SK-MEL-5 (cell line): ENCODE measurements at places on chromosomes 11 and 22.

DNA sequence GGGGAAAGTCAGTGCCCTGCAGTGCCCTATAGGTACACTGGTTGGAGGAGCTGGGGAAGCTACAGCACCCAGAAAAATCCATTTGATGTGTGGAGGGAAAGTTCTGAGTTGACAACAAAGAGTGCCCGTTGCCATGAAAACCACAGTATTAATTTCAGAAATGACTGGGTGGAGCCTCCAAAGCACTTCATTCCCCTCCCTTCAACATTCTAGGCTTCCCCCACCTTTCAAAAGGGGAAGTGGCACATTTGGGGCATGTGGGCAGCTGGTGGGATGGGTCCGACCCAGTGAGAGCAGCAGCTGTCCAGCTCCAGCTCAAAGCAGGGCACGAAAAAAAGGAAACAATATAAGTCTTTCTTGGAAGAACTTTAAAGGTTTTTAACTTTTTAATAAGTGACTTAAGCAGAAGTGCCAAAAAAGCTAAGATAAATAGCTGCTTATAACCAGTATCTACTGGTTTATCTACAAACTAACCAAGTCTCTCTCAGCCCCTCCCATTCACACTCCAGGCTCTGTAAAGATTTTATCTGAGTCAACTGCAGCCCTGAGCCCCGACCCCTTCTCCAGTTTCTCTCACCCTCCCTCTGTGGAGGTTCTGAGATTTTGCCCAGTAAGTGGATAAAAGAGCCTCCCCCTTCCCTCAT lies 9.0 kb upstream of the AHNAK start:
- no peak for DNase-seq

- no peak for DNase-seq
These were observed 93.2 kb downstream of the LRRC32 start for GRCh38 chr11:76577226-76577920.

DNA sequence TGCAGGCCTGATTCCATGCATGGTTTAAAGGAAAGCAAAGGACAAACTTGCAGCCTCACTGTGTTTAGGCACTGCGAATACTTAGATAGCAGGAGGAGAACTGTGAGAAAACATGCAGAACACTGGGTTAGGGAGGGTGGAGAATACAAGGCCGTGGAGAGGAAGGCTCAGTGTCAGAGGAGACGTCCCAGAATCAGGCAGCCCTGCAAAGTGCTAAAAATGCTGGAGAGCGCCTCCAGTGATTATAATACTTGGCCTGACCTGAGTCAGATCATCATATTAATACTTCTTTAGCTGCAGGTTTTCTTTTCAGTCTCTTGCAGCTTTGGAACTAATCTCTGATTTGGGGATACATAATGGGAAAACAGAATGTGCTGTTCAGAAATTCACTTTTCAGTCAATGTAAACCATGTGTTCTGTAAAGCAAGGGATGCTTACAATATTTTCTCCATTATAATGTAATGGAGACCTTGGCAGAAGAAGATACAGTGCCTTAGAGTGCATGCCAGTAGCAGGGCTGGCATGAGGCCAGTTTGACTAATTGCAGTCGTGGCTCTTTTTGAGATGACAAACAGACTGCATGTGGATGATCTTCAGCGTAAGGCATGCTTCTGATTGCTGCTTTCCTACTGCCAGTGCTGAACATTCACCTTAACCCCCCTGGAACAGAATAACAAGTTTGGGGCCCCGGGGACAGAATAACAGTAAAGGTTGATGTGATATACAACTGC lies 16.8 kb downstream of the EXT2 start:
- no peak for DNase-seq

- DNase-seq, result no peak
These were observed 81.9 kb downstream of the BDNF start for GRCh38 chr11:27618281-27618915.

GRCh38 chr11:14022251-14022650 lies 59.7 kb downstream of the SPON1 start:
- DNase-seq, result no peak

GRCh38 chr11:77371646-77372045 lies 70.2 kb upstream of the GDPD4 start:
- no peak for DNase-seq

DNA sequence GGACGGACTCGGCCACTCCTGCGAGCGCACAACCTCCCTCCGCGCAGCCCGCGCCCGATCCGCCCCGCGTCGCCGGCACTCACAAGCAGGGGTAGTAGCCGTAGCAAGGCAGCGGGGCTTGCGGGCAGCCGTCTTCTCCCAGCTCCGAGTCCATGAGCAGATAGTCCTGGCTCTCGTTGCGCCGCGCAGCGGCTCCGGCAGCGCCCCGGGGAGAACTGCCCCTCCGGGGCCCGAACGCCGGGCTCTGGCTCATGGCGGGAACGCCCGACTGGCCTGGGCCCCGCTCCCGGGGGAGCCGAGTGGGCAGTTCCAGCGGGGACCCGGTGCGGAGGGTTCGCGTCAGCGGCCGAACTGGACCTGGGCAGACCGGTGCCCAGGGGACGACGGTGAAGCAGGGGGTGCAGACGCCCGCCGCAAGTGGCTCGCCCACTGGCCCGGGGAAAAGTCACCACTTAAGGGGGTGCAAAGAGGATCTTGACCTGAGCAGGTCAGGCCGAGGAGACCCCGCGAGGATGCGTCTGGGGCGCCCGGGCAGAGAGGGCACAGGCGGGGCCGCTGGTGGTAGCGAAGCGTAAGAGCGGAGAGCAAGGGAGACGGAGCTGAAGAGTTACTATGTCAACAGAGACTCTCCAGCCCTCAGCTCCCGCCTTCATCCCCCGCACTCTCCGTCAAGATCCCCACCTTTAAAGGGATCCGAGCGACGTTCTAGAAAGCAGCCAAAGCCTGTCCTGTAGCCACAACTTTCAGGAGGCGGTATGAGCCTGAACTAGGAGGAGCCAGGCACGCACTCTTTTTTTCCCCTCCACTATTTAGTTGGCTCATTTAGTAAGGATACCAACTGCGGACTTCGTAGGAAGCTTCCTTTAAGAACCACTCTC lies at the start of gene TRPC6:
Gene TRPC6, minus strand, starts transcription at position 757 of the 878 bp plus-strand sequence. Its CDS starts 504 bp downstream, at position 253.
- no peak for DNase-seq

- peak; percentile 94 for DNase-seq
These were observed 15.3 kb upstream of the CTR9 start for GRCh38 chr11:10735481-10736475.

GRCh38 chr22:37896181-37896592 lies 9.9 kb upstream of the MICALL1 start:
- DNase-seq, result peak; percentile 30

DNA sequence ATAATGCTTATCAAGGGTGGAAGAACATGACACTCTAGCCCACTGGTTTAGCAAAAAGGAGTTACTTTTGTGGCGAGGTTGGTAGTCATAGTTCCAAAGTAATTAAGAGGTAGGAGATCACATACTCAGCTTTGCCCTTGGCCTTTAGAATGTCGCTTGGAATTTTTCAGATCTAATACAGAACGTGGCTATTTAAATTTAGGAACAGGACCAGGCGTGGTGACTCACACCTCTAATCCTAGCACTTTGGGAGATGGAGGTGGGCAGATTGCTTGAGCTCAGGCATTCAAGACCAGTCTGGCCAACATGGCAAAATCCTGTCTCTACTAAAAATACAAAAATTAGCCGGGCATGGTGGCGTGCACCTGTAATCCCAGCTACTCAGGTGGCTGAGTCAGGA lies 26.1 kb upstream of the ZNRF3 start:
- no peak for DNase-seq

DNA sequence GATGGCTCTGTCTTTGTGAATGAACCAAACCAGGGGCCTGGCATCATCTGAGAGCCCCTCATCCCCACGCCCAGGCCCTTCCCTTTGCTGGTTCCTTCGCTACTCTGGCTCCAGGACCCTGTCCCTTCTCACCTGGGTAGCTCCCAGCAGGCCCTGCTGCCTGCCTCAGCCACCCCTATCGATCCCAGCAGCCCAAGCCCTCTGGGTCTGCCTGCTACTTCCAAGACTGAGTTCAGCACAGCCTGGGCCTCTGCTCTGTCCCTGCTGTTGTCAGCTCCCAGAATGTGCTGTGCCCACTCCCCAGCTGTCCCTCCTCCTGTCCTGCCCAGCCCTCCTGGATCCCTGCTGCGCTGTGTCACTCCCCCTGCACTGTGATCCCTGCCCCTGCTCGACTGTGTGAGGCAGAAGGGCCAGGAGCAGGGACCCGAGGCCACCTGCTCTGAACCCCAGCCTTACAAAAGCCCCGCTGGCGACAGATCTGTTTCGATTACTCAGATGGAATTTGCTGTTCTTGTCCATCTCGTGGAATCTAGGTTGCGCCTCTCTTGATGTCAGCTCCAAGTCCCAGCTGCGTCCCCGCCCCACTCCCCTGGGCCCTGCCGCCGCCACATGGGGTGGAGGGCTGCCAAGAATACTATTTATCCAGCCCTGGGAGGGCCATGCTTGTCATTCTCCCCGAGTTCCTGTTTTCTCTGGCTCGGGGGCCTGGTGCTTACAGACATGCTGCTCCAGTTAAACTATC lies 13.0 kb downstream of the MRPL21 start:
- peak; percentile 48 for DNase-seq

GRCh38 chr22:36387709-36387958 lies 133 bp downstream of the MYH9 start:
- DNase-seq, result no peak

DNA sequence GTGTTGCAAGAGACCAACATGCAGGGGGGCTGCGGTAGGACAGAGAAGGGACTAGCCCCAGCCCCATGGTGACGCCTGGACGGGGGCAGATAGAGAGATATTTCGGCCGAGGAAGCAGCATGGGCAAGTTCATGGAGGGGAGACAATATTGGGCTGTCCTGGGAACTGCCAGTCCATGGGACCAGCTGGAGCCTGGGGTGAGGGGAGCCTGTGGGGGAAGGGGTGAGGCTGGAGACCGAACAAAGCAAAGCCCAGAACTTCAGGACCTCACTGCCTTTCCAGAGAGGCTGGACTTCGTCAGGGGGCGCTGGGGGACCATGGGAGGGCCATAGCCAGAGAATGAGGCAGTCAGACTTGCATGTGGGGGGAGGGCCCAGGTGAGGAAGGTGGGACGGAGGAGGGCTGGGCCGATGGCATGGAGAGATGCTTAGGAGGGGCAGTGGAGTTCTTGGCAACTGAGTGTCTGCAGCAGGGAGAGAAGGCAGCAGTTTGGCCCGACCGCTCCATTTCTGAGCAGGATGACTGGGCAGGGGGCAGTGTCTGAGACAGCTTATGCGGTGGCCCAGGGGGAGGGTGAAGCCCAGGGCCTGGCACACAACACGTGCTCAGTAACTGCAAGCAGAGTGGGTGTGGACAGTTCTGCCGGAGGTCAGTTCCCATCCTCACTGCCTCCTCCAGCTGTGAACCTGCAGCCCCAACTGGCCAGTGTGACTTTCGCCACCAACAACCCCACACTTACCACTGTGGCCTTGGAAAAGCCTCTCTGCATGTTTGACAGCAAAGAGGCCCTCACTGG lies 712 bp downstream of the UPK3A start:
- peak; percentile 22 for DNase-seq

- DNase-seq, result no peak
These were observed 32.2 kb downstream of the DIXDC1 start for GRCh38 chr11:111969344-111969743.

DNA sequence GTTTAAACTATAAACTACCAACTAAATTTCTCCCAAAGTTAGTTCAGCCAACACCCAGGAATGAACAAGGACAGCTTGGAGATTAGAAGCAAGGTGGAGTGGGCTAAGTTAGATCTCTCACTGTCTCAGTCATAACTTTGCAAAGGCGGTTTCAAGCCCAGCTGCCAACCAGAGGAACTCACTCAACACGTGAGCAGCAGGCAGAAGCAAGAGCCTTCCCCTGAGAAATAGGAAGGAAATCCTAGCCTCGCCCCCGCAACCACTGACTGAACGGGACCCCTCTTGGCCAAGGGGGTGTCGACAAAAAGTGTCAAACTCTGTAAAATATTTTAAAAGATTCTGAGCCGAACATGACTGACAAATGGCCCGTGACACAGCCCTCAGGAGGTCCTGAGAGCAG lies 4.4 kb upstream of the KRTAP5-9 start:
- DNase-seq, result no peak

DNA sequence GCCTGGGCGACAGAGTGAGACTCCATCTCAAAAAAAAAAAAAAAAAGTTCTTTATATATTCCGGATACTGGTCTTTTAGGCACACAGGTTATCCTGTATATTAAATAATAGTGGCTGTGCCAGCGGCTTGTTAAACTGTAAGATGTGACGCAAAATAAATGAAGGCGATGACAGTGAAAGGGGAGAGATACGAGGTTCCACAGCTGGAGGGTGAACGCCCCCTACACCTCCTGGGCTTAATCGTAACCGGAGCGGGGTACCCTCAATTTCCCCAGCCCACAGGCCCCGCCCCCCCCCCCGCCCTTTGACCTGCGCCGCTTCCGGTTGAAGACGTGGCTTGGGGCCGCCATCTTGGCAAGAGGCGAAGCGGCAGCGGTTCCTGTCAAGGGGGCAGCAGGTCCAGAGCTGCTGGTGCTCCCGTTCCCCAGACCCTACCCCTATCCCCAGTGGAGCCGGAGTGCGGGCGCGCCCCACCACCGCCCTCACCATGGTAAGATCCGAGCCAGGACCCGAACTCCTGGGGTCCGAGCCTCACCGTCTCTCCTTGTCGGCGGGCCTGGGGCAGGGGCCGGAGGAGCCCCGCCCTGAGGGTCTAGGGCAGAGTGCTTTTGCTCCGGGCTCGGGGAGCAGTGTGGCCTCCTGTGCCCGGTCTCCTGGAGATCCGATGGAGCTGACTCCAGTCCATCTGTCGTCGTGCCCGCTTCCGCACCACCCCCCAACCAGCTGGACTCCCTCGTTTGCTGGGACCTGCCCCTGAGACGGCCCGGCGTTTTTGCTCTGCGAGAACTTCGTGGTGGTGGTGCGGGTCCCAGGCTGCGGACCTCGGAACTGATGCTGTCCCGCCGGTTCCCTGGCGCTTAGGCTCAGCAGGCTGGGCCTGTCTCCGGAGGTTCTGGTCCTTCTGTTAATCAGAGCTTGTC lies at the start of gene ARCN1:
Gene ARCN1, plus strand, starts transcription at position 349 of the 920 bp plus-strand sequence. Its CDS starts 139 bp downstream, at position 488.
- DNase-seq, result peak; percentile 60

DNA sequence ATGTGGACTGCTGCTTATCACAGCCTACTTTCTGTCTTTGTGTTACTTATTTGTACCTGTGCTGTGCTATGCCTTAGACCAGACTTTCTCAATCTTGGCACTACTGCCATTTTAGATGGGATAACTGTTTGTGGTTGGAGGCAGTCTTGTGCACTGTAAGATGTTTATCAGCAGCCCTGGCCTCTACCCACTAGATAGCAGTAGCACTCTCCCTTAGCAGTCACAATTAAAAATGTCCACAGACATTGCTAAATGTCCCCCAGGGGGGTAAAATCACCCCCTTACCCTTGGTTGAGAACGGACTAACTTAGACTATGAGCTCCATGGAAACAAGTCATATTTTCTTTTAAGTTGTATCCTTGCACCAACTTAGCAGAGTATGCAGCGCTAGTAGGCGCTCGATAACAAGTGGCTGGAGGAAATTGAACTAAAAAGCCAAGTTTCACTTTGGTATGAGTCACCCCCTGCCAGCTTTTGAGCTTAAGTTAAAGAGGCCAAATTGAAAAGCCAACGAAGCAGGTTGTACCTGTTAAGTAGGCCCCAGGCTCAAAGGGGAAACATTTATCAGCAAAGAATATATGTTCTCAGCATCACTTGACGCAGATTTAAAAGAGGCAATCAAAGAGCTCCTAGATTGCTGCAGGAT lies 304.8 kb upstream of the SORL1-AS1 start:
- DNase-seq, result no peak
